Activated CD8-positive, alpha-beta T cell treated with anti-CD3 and anti-CD28 coated beads, Interleukin-2, amount 10 ng/mL, durations not matched to agents 7 days and 5 days (primary cell): ENCODE measurements at places on chromosomes 5 and 9.

GRCh38 chr9:127519301-127520166 lies 68.2 kb downstream of the LRSAM1 start:
- peaks cover 81% of the 10 kb centered on the region for H3K36me3 ChIP-seq
- DNase-seq: peak; percentile 61
- H3K27ac ChIP-seq: peak overlapping the region; percentile 81
- H3K4me1 ChIP-seq: peaks cover 21% of the 10 kb centered on the region
- no peaks in the 10 kb centered on the region for H3K27me3 ChIP-seq

GRCh38 chr5:133820507-133820906 lies 147.9 kb downstream of the C5orf15 start:
- H3K4me1 ChIP-seq: peaks cover 28% of the 10 kb centered on the region
- no peaks in the 10 kb centered on the region for H3K36me3 ChIP-seq

DNA sequence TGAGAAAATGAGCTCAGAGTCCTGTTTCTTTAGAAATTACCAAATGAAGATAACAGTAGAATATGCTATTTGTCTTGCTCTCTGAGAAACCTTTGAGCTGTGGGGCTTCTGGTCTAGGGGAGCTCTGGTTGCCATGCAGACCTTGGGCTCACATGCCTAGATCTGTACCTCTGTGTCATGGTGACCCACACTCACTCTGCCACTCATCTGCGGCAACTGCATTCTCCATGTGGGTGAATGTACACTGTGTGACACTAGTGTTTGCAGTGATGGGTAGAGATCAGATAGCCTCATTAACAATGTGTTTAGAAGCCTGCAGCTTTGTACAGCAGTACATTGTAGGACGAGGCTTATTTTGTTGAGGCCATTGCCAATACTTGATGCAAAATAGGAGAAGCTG lies 521.2 kb downstream of the CHSY3 start:
- DNase-seq: no peak
- no peak overlapping the region for H3K4me3 ChIP-seq
- H3K27me3 ChIP-seq: no peaks in the 10 kb centered on the region
- no peaks in the 10 kb centered on the region for H3K36me3 ChIP-seq
- H3K4me1 ChIP-seq: no peaks in the 10 kb centered on the region

DNA sequence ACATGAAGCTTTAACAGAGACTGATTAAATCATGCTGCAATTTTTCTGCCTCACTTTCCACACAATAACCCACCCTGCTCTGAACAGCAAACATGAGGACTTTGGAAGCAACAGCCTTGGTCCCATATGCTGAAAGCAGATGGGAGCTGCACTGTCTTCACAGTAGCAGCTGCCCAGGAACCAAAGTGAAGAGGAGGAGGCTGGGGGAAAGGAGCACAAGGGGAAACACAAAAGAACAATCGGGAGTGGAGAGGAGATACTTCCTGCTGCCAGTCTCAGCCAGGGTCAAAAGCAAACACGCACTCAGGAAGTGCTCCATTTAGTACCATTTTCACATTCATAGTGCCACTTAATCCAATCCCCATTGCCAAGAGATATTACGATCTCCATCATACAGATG lies 183.3 kb upstream of the PUM3 start:
- H3K27me3 ChIP-seq: peaks cover 2% of the 10 kb centered on the region
- H3K27ac ChIP-seq: no peak overlapping the region
- H3K4me1 ChIP-seq: no peaks in the 10 kb centered on the region
- no peak for DNase-seq
- no peak overlapping the region for H3K4me3 ChIP-seq

GRCh38 chr9:121353241-121354061 lies 16.6 kb downstream of the STOM start:
- peak overlapping the region; percentile 81 for H3K27ac ChIP-seq
- H3K27me3 ChIP-seq: no peaks in the 10 kb centered on the region
- DNase-seq: peak; percentile 85
- H3K4me3 ChIP-seq: peak overlapping the region; percentile 37

DNA sequence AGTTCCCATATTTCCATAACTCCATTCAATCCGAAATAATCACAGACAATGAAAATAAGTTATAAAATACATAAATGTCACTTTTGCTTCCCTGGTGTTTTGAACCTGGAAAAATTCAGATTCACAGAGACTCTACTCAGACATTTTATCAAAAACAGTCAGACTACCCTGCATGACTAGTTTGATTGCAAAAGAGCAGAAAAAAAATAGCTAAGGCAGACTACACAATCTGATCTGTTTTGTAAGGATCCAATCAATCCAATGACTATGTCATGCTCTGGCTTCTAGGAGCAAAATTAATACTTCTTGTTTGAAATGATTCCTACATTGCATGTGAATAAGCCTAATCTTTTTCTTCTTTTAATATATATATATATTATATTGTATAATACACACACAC lies 1262.6 kb downstream of the EFNA5 start:
- no peaks in the 10 kb centered on the region for H3K4me1 ChIP-seq
- H3K4me3 ChIP-seq: no peak overlapping the region
- H3K36me3 ChIP-seq: no peaks in the 10 kb centered on the region
- no peaks in the 10 kb centered on the region for H3K27me3 ChIP-seq

DNA sequence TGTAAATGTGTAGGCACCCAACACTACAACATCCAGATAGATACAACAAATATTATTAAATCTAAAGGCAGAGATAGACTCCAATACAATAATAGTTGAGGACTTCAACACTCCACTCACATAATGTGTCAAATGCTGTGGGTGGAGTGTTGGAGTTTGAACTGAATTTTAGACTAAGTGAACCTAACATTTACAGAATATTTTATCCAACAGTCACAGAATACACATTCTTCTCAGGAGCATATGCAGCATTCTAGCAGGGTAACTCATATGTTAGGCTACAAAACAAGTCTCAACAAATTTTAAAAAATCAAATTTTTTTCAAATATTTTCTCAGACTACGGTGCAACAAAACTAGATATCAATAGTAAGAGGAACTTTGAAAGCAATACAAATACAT lies 648.7 kb upstream of the CDH18 start:
- no peak for DNase-seq
- no peaks in the 10 kb centered on the region for H3K27me3 ChIP-seq
- H3K36me3 ChIP-seq: no peaks in the 10 kb centered on the region
- no peak overlapping the region for H3K4me3 ChIP-seq

DNA sequence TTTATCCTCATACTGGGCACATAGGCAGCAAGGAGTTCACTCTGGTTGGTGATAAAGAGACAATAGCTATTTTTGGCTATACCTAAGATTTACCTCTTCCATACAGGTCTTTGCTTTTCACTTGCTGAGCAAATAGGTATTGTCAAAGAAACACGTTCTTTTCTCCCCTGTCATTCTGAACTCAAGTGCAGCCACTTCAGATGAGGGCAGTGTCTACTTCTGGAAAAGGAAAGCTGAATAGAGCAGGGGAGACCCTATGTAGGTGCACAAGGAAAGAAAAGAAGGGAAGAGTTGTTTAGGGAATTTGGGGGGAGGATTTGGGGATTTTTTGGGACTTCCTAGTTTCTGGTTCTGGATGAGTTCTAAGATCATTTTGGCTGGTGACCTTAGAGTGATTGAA lies 109.6 kb downstream of the ATP10B start:
- no peaks in the 10 kb centered on the region for H3K4me1 ChIP-seq
- no peak for DNase-seq
- no peaks in the 10 kb centered on the region for H3K36me3 ChIP-seq
- H3K4me3 ChIP-seq: no peak overlapping the region
- peaks cover 3% of the 10 kb centered on the region for H3K27me3 ChIP-seq
- H3K27ac ChIP-seq: no peak overlapping the region

DNA sequence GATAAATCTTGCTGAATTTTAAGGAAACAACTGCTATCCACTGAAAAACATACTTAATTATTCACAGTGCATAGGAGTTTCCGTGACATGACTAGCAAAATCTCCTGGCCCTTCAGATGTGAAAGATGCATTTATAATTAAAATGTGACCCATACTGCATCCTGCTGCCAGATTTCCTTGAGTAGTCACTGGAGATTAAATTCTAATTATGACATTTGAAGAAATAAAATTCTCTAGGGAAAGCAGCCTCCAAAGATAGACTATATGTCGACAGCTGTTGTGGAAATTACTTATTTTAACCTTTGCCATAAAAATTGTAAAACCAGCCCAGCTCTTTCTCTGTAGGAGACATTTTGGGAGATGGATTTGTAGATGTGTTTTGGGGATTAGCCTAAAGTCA lies 193.6 kb upstream of the SMC2 start:
- DNase-seq: no peak
- H3K27ac ChIP-seq: no peak overlapping the region
- H3K4me1 ChIP-seq: no peaks in the 10 kb centered on the region
- H3K27me3 ChIP-seq: no peaks in the 10 kb centered on the region
- H3K36me3 ChIP-seq: no peaks in the 10 kb centered on the region
- H3K4me3 ChIP-seq: no peak overlapping the region
